PC-9 (cell line): ENCODE measurements at places on chromosomes 3 and 15. TPM values are rescaled to one million over a fixed set of nuclear protein-coding genes. Genes with fewer than 3 reads are reported as not detected.

DNA sequence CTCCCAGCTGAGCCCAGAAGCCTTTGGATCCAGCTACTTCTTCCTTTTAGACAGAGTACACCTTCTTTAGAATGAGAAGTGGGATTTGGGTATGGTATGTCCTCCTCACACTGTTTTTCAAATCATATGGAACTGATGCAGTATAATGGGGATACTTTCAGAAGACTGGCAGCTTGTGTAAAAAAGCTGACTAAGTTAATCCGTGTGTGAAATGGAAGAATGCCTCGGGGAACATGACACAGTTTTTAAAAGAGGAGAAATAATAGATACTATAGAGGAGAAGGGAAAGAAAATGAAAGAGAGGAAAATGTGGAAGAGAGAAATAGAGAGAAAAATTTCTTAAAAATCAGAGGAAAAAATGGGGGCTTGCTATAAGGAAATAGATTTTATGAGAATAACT lies 47.7 kb downstream of the TUSC7 start:
- no peaks in the 10 kb centered on the region for H3K4me1 ChIP-seq
- H3K36me3 ChIP-seq = no peaks in the 10 kb centered on the region
- H3K27me3 ChIP-seq = no peaks in the 10 kb centered on the region
- DNase-seq = no peak
- H3K4me3 ChIP-seq = no peak overlapping the region

PSMD2 gene
- total RNA-seq = 521 and 788 TPM in 2 replicates

ADGRG7 gene
- total RNA-seq = not detected in 2 replicates

- no peak overlapping the region for H3K4me3 ChIP-seq
- H3K27ac ChIP-seq = no peak overlapping the region
- 0 out of 2 replicates have a peak, but pooled peaks cover 6% of the 10 kb centered on the region for H3K4me1 ChIP-seq
- DNase-seq = peak; percentile 86
- no peaks in the 10 kb centered on the region for H3K36me3 ChIP-seq
These were observed 481.2 kb upstream of the WNT5A start for GRCh38 chr3:55968331-55968730.

- no peak overlapping the region for H3K4me3 ChIP-seq
- no peaks in the 10 kb centered on the region for H3K36me3 ChIP-seq
- peak; percentile 64 for DNase-seq
- peaks cover 8% of the 10 kb centered on the region; the same call in 1 of the 2 replicates for H3K4me1 ChIP-seq
These were observed 301.0 kb upstream of the TBL1XR1 start for GRCh38 chr3:177498037-177498857.

CD80 gene
- not detected in 2 replicates for total RNA-seq

PRR20G gene
- total RNA-seq = not detected in 2 replicates

GRCh38 chr3:120114981-120115380 lies 20.7 kb upstream of the GSK3B start:
- peak overlapping the region; percentile 66 for H3K27ac ChIP-seq
- no peak for DNase-seq
- H3K36me3 ChIP-seq = no peaks in the 10 kb centered on the region
- peaks cover 28% of the 10 kb centered on the region for H3K4me1 ChIP-seq
- H3K27me3 ChIP-seq = no peaks in the 10 kb centered on the region

IRAK2 gene
- 2.6 and 2.7 TPM in 2 replicates for total RNA-seq

DNA sequence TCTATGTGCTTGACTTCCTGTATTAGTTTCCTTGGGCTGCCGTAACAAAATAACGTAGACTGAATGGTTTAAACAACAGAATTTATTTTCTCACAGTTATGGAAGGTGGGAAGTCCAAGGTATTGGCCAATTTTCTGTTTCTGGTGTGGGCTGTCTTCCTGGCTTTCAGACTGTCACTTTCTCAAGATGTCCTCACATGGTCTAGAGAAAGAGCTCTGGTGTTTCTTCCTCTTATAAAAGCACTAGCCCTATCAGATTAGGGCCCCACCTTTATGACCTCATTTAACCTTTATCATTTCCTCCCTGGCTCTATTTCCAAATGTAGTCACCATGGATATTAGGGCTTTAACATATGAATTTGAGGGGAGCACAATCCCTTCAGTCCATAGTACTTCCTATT lies 54.6 kb downstream of the SPRED1 start:
- H3K27me3 ChIP-seq = no peaks in the 10 kb centered on the region
- H3K36me3 ChIP-seq = no peaks in the 10 kb centered on the region
- H3K4me3 ChIP-seq = no peak overlapping the region
- no peaks in the 10 kb centered on the region for H3K4me1 ChIP-seq
- DNase-seq = no peak
- H3K27ac ChIP-seq = no peak overlapping the region

DNA sequence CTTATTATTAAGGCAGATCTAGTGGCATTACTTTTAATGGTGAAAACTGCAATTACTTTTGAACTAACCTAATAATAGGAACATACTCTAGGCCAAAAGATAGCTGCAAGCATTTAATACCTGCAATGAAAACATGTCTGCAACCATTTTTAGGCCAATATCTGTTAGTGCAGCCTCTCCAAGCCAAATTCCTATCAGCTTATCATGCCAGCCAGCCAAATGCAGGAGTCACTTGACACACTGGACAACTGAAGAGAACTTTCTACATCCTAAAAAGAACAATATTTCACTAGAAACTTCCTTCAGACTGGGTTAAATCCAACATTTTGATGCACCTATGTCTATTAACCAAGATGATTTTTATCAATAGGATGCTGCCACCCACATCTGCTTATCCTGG lies 33.8 kb downstream of the CCDC54 start:
- DNase-seq = no peak
- no peaks in the 10 kb centered on the region for H3K27me3 ChIP-seq
- no peaks in the 10 kb centered on the region for H3K4me1 ChIP-seq
- no peak overlapping the region for H3K4me3 ChIP-seq

DNA sequence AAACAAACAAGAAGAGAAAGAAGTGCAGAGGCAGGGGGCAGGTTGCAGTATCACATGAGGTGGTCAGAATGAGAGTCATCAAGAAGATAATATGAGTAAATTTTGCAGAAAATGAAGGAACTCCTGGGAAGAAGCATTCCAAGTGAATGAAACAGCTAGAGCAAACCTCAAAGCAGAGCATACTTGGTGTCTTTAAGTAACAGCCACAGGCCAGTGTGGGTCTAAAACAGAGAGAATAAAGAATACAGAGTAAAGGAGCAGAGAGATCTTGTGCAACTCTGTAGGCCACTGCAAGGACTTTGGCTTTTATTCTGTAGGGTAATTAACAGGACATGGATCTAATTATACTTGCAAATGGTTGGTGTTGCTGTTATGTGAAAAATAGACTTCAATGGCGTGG lies 81.3 kb downstream of the STAC start:
- no peaks in the 10 kb centered on the region for H3K4me1 ChIP-seq
- no peak for DNase-seq
- no peaks in the 10 kb centered on the region for H3K27me3 ChIP-seq
- no peak overlapping the region for H3K4me3 ChIP-seq

GRCh38 chr15:55708720-55709119 lies 34.2 kb downstream of the PRTG start:
- no peaks in the 10 kb centered on the region for H3K36me3 ChIP-seq
- H3K4me1 ChIP-seq = 0 out of 2 replicates have a peak, but pooled peaks cover 7% of the 10 kb centered on the region
- H3K27ac ChIP-seq = no peak overlapping the region
- no peaks in the 10 kb centered on the region for H3K27me3 ChIP-seq

CCR8 gene
- not detected in 2 replicates for total RNA-seq

GRCh38 chr3:62688812-62689211 lies 186.4 kb downstream of the CADPS start:
- H3K4me3 ChIP-seq = no peak overlapping the region
- H3K36me3 ChIP-seq = no peaks in the 10 kb centered on the region
- DNase-seq = no peak
- H3K27ac ChIP-seq = no peak overlapping the region
- H3K27me3 ChIP-seq = no peaks in the 10 kb centered on the region

PLCL2 gene
- 4.4 and 4.6 TPM in 2 replicates for total RNA-seq

FETUB gene
- not detected in 2 replicates for total RNA-seq

DNA sequence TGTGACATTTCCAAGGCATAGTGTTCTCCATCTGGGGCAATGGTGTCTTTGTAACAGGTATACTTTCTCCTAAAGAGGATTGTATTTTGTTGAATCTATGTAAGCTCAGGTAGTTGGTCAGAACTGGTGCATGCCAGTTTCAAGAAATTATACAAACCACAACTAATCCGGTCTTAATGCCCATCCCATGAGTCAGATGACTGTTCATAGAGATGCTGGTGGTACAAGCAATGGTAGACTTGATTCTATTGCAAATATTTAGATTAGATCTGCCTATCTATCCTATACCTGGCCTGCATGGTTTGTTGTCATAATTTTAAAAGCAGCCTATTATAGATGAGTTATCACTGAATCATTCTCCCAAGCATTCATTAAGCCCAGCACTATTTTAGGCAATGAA lies 43.5 kb downstream of the ATP13A5 start:
- H3K4me1 ChIP-seq = no peaks in the 10 kb centered on the region
- no peaks in the 10 kb centered on the region for H3K36me3 ChIP-seq
- no peak overlapping the region for H3K27ac ChIP-seq
- no peak for DNase-seq
- no peak overlapping the region for H3K4me3 ChIP-seq

USP13 gene
- 24.7 and 24.8 TPM in 2 replicates for total RNA-seq

GRCh38 chr15:96343113-96344059 lies 12.9 kb downstream of the NR2F2 start:
- no peak overlapping the region for H3K4me3 ChIP-seq
- DNase-seq = no peak
- H3K36me3 ChIP-seq = peaks cover 10% of the 10 kb centered on the region
- peaks cover 8% of the 10 kb centered on the region for H3K4me1 ChIP-seq
- no peak overlapping the region for H3K27ac ChIP-seq
- no peaks in the 10 kb centered on the region for H3K27me3 ChIP-seq

DNA sequence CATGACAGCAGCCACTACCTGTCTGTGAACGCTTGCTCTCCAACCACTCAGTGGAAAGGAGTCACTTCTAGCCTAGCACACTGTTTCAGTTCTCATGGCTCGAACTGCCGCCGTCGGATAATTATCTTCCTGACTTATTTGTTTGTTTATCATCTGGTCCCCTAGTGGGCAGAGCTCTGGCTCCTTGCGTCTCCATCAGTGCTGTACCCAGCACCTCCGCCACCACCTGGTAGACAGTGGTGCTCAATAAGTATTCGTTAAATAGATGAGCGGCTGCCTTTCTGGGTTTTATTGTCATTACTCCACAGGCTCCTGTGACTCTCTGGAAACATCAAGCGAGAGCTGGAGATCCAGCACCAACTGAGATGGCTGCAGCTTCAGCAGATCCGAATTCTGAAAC lies 297.5 kb downstream of the NTRK3 start:
- no peak overlapping the region for H3K4me3 ChIP-seq
- no peak overlapping the region for H3K27ac ChIP-seq
- peaks cover 33% of the 10 kb centered on the region for H3K27me3 ChIP-seq
- no peaks in the 10 kb centered on the region for H3K4me1 ChIP-seq

CFAP161 gene
- total RNA-seq = 1.4 and 2.0 TPM in 2 replicates

GRCh38 chr3:63656786-63657185 lies 4.3 kb downstream of the SNTN start:
- H3K27ac ChIP-seq = no peak overlapping the region
- H3K4me1 ChIP-seq = no peaks in the 10 kb centered on the region
- H3K36me3 ChIP-seq = no peaks in the 10 kb centered on the region
- H3K4me3 ChIP-seq = no peak overlapping the region

CERS3 gene
- not detected in 2 replicates for total RNA-seq

CORO2B gene
- total RNA-seq = 0.53 and 0.59 TPM in 2 replicates

GRCh38 chr15:66172324-66172980 lies 81.1 kb downstream of the MEGF11 start:
- no peak overlapping the region for H3K27ac ChIP-seq
- no peaks in the 10 kb centered on the region for H3K4me1 ChIP-seq
- H3K4me3 ChIP-seq = no peak overlapping the region
- H3K27me3 ChIP-seq = peaks cover 41% of the 10 kb centered on the region; the same call in 1 of the 2 replicates
- no peaks in the 10 kb centered on the region for H3K36me3 ChIP-seq

DNA sequence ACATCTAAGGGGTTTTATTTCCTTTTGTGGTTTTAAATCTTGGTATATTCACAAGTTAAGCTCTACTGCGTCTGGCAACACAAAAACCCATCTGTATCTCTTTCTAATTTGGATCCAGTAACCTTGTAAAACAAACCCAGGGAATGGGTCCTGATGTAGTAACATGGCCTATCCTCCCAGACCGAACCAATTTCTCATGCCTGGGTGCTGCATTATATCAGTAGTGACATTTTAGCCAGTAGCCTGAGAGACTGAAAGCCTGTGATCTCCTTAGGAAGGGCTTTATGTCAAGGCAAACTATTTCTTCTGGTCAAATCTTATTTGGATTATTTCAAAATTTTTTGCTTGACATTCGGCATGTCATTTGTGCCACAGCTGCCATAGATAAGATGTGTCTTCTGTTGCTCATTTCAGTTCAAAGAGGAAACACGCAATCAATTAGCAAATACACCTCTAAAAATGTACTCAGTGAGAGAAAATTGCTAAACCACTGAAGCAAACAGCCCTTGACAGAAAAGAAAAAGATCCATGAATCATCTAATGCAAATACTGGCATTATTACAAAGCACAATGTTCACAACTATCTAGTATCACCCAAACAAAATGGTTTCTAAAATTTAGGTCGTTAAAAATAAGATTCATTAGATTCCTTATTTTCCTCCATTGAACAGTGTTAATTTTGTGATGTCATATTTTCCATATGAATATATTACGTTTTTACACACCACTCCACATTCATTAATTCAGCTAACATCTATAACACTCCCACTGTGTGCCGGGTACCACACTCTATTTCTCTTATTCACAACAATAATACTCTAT lies 4.0 kb downstream of the NPTN start:
- peaks cover 40% of the 10 kb centered on the region for H3K4me1 ChIP-seq
- peak; percentile 60 for DNase-seq
- no peak overlapping the region for H3K4me3 ChIP-seq
- H3K27me3 ChIP-seq = no peaks in the 10 kb centered on the region

DNA sequence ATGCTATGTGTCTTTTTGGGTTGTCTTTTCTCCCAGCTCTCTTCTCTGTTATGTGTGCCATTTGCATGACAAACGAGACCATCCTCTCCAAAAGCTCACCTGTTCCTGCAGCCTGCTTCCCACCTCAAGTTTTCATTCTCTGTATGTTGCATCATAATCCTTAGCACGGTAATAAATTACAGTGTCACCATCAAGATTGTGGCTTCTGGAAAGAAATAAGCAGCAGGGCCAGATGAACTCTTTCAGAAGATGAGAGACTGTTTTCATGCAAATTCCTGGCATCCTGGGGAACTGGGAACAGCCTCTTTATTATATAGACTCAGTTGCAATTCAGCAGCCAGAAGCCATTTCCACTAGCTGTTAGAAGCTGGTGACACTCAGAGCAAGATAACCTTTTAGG lies 436.7 kb downstream of the EPHB1 start:
- H3K4me3 ChIP-seq = no peak overlapping the region
- no peak overlapping the region for H3K27ac ChIP-seq
- no peaks in the 10 kb centered on the region for H3K4me1 ChIP-seq
- no peaks in the 10 kb centered on the region for H3K27me3 ChIP-seq
- no peak for DNase-seq
- H3K36me3 ChIP-seq = no peaks in the 10 kb centered on the region

DNA sequence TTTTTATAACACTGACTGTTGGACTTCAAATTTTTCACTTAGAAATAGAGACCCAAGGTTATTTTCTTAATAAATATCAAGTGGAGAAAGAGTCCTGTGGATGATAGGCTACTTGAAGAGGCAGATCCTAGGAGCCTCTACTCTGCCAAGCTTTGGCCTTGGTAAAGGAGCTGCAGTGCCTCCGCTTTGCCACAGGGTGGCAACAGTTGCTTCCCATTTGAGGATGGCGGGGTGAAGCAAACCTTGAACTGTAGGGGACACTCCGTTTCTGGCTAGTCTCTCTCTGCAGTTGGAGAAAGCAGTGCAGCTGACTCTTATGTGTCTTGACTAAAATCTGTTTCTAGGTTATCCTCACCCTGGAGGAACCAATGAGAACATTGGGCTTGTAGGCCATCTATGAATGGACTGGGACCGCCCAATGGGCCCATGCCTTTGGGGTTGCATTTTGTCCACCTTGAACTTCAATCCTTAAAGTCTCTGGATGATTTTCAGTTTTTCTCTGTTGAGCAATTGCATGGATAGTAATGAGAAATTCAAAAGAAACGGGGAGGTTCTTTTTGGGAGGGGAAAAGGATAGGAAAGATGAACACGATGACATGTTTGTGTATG lies 9.8 kb downstream of the SCG5 start:
- H3K27me3 ChIP-seq = no peaks in the 10 kb centered on the region
- H3K27ac ChIP-seq = peak overlapping the region; percentile 84
- H3K4me3 ChIP-seq = no peak overlapping the region
